ENCODE measurements at places on chromosomes 2 and 18.
A peak's percentile ranks its signal among the peaks of the same experiment; 100 is the strongest.

- DNase-seq = no peak
Observed at GRCh38 chr2:132424526-132425121, 8.0 kb downstream of the GPR39 start.

DNA sequence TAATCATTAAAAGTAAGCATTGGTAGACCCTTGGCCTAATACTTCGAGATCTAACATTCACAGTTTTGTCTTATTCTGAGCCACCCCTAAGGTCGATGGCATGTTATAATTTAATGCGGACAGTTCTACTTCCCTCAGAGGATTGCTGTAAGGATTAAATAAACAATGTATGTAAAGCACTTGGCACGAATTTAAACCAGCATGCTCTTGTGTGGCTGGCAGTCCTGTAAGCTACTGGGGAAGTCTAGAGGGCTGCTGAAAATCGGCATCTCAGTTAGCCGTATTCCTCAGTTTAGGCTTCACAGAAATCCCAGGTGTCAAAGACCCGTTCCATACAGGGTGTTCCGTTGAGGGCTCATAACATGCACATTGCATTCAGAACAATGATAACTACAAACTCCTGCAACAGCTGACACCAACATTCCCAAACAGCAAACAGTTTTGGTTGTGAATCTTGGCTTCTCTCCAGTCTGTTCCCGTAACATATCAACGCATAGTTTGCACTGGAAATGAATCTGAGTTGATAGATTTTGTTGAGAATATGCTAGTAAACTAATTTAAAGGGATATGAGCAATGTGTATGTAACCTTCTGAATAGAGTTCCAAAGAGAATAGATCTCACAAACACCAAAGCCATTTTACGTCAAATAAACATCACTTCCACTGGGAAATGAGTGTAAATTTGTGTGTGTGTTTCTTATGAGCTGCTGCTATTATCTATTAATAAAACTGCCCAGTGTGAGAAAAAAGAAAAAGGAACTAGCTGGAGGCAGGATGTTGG, 52.2 kb upstream of the ACKR3 start:
- no peak for DNase-seq

- peak; percentile 43 for DNase-seq
Observed at GRCh38 chr2:231648579-231649174, 56.0 kb downstream of the TEX44 start.

DNA sequence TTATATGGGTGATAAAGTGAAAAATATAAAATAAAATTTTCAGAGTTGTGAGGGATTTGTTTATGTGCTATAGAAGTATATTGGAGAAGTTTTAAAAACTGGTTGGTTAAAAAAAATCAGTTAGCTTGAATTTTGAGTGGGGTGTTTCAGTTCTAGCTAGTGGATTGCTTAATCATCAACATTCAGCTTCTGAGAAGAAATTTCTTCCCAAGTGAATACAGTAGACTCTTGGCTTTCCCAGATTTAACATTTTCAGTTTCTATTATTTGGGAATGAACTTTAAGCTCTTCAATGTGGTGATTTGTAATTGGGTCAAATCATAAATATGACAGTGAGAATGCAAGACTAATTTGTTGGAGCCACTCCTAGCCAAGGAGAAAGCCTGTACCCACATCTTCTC, 120.8 kb downstream of the PLCL1 start:
- no peak for DNase-seq

DNA sequence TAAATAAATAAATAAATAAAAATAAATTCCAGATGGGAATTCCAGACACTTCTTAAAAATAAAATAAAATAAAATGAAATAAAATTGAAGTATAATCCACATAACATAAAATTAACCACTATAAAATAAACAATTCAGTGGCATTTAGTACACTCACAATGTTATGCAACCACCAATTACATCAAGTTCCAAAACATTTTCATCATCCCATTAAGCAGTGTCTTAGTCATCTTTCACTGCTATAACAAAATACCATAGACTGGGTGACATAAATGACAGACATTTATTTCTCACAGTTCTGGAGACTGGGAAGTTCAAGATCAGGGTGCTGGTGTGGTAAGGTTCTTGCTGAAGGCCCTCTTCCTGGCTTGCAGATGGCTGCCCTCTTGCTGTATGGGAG, 22.6 kb upstream of the PROKR1 start:
- no peak for DNase-seq

DNA sequence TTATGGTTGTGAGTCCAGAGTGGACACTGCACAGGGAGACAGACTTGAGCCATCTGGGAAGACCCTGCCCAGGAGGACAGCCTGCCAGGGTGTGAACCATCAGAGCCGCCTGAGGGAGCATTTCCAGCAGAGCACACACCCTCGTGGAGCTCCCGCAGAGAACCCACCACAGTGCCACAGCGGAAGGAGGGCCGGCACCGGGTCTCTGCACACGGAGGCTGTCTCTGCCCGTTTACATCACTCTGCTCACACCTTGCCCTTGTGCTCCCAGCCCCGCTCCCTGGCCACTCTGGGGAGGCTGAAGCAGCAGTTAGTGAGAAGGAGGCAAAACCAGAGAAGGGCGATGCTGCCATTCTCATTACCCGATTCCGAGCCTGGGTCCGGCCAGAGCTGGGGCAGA, 161.9 kb downstream of the KLHL29 start:
- DNase-seq = no peak

- DNase-seq = no peak
Observed at GRCh38 chr18:10458691-10459090, 4.3 kb downstream of the APCDD1 start.

DNA sequence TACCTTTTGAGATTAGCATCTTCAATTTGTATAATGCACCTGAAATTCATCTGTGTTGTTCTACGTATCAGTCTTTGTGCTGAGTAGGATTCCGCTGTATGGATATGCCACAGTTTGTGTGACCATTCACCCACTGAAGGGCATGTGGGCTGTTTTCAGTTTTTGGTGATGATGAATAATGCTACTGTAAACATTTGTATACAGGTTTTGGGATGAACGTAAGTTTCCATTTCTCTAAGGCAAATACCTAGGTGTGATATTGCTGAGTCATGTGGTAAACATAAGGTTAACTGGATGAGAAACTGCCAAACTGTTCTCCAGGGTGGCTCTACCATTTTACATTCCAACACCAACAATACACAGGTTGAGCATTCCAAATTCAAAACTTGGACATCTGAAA, 35.1 kb downstream of the CABYR start:
- DNase-seq = no peak

DNA sequence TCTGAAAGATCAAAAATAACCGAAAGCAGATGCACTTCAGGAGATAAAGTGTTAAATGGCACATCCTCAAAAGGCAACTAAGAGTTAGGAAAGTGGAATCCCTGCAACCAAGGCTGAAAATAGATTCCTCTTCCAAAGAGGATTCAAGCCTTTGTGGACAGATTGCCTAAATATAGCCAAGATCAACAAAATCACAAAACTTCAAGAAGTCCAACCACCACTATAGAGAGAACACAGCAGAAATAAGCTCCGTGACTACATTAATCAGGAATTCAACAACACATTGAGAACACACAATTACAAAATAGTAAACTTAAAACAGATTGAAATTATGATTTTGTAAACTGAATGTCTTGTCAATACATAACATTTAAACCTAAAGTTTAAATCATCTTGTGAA, 165.7 kb downstream of the LNPK start:
- DNase-seq = no peak

GRCh38 chr2:190763901-190764514, 115.1 kb downstream of the NAB1 start:
- DNase-seq = no peak

DNA sequence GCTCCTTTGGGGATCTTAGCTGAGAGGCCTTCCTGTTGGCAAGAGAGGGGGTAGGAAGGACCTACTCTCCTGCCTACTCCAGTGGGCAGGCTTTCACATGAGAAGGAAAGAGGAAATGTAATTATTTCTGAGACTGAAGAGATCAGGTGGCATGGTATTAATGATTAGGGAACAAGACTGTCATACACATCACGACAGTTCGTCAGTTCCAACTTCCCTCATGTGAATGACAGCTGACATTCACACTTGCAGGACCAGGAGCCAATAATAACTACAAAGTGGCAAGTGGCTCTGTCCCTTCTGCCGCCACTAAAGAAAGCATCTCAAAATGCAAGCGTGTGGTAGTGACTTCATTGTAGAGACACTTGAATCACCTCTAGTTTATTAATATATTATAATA, 90.0 kb downstream of the ZCCHC2 start:
- no peak for DNase-seq

GRCh38 chr2:137939026-137939425, 25.2 kb upstream of the HNMT start:
- DNase-seq = no peak

DNA sequence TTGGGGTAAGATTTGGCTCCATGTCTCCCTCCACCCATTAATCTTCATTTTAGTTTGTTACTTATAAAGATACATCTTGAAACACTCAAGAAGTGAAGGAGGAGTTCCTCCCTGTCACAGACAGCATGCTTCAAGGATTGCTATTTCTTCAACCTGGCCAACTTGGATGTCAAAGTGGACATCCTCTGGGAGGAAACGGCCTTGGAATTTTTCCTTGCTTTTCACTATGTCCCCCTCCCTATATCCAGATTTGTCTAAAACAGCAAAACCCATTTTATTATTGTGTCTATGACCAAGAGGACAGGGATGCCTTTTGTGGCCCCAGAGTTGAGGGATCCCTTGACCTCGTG, 242.9 kb downstream of the LPIN1 start:
- DNase-seq = no peak

GRCh38 chr2:169727065-169727464, 6.6 kb upstream of the KLHL23 start:
- DNase-seq = no peak

DNA sequence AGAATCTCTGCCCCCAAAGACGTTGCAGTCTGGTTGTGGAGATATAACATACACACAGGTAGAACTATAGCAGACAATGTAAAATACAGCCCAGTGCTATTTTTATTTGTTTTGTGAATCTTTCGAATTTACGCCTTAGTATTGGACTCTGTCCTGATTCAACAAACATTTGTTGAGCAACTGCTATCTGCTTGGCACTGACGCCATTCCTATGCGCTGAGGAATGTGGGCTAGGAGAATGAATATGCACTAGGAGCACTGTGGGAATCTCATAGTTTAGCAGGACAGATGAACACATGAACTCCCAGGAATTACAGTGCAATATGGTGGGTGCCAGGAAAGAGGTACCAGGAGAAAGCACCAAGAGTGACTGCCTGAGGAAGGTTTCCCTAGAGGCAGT, 181.7 kb upstream of the SIX3 start:
- no peak for DNase-seq

DNA sequence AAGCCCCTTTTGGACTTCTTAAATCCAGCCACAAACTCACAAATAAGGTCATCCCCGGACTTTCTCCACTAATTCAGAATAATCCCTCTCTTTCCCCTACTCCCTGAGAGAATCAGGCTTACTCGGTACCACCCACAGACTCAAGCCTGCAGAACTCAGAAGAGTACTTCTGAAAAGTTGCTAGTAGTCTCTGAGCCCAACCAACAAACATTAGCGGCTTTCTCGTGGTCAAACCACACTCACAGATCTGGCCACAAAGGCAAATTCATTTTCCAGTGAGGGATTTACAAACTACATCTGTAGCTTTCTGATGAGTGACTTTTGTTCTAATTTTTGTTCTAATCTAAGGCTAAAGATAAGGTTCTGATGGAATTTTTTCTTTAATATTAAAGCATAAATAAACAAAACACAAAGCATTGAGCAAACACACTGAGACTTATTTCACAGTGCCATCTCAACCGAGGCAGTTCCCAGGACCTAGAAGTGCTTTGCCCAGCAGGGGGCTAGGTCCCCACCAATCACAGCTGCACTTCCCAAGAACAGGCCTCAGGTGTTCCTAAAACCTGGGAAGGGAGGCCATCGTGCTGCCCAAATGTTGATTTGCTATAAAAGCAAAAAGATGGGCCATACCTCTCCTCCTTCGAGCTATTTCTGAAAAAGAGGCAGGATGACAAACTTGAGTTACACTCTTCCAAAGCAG, 110.7 kb downstream of the COLEC12 start:
- no peak for DNase-seq

GRCh38 chr2:47487498-47487875, 84.5 kb downstream of the MSH2 start:
- DNase-seq = no peak

DNA sequence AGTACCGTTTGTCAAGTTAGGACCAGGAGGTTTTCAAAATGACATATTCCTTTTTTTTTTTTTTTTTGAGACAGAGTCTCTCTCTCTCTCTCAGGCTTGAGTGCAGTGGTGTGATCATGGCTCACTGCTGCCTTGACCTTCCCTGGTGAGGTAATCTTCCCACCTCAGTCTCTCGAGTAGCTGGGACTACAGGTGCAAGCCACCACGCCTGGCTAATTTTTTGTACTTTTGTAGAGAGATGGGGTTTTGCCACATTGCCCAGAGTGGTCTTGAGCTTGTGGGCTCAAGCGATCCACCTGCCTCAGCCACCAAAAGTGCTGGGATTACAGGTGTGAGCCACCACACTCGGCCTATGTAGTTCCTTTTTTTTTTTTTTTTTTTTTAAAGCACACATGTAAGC, 127.9 kb upstream of the SEC11C start:
- DNase-seq = no peak
